Stimulated activated CD4-positive, alpha-beta T cell treated with anti-CD3 and anti-CD28 coated beads, Interleukin-1b, Interleukin-23, amount 100 ng/mL, for 24 hours (primary cell): ENCODE measurements at places on chromosomes 5 and 9.

DNA sequence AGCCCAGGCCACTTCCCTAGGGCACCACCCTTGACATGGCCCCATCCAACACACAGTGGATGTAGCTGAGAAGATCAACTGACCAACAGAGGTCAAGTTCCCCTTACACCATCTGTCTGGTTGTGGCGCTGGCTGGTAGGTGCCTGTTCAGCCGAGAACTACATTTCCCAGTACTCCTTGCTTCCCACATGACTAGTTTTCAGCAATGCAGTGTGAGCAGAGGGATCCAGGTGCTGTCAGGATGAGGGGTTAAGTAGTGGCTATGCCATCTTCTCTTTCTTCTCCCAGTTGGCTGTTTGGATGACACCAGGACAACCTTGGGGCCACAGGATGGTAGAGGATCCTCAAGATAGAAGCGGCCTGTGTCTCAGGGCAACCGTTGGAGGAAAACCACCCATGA lies 48.6 kb upstream of the SH3PXD2B start:
- no peak for DNase-seq

- DNase-seq, result no peak
These were observed 22.5 kb downstream of the ZDHHC21 start for GRCh38 chr9:14670718-14671117.

GRCh38 chr5:137708796-137709559 lies 26.9 kb downstream of the KLHL3 start:
- DNase-seq, result no peak

DNA sequence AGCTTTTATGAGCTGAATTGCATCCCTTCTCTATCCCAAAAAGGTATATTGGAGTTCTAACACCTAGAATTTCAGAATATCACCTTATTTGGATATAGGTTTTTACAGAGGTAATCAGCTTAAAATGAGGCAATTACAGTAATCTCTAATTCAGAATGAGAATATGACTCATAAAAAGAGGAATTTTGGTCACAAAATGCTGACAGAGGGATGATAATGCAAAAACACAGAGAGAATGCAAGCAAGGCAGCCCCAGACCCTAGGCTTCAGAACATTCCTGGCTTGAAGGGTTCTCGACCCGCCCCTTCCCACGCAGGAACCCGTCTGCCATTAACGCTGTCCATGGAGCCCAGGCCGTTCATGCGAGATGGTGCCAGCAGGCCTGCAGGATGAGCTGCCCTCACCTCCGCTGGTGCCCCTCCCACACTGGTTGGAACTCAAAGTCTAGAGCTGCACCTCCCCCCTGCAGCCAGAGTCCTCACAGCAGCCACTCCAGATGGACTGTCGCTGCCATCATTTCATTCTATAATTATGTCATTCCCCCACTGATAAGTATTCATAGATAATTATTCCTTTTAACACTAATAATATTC lies 1173.4 kb upstream of the ACO1 start:
- DNase-seq, result no peak
